ENCODE measurements at places on chromosomes 11 and 22.
A peak's percentile ranks its signal among the peaks of the same experiment; 100 is the strongest.

- peak; percentile 50 for DNase-seq
Measured at GRCh38 chr11:74388678-74389327, 9.4 kb downstream of the PGM2L1 start.

GRCh38 chr11:35272391-35272902, 133.5 kb downstream of the CD44 start:
- DNase-seq = peak; percentile 25

- no peak for DNase-seq
Measured at GRCh38 chr11:88478136-88478815, 140.7 kb upstream of the CTSC start.

GRCh38 chr11:17543041-17543440, 1.2 kb downstream of the USH1C start:
- no peak for DNase-seq

GRCh38 chr11:13061294-13061990, 52.3 kb downstream of the RASSF10 start:
- no peak for DNase-seq

- no peak for DNase-seq
Measured at GRCh38 chr11:23778971-23779370, 717.9 kb upstream of the LUZP2 start.

GRCh38 chr11:93054881-93055280, 85.4 kb downstream of the MTNR1B start:
- no peak for DNase-seq
